Peyer's patch (tissue), 4 donors: ENCODE measurements at places on chromosomes 1 and 21. TPM values are rescaled to one million over a fixed set of nuclear protein-coding genes. Genes with fewer than 3 reads are reported as not detected.
A peak's percentile ranks its signal among the peaks of the same experiment; 100 is the strongest.

DNA sequence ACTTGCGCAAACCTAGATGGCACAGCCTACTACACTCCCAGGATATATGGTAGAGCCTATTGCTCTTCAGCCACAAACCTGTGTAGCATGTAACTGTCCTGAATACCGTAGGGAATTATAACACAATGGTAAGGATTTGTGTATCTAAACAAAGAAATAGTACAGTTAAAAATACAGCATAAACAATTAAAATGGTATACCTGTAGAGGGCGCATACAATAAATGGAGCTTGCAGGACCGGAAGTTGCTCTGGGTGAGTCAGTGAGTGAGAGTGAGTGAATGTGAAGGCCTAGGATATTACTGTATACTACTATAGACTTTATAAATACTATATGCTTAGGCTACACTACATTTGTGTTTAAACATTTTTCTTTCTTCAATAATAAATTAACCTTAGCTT, 99.3 kb downstream of the PLD5 start:
- no peak overlapping the region for H3K27ac ChIP-seq
- H3K4me1 ChIP-seq: no peaks in the 10 kb centered on the region
- H3K4me3 ChIP-seq: no peak overlapping the region
- no peak for DNase-seq

Gene CYP2J2
- 243 TPM for total RNA-seq

Gene CTTNBP2NL
- total RNA-seq: 64.3 TPM

- no peaks in the 10 kb centered on the region for H3K36me3 ChIP-seq
- no peak for DNase-seq
- H3K27ac ChIP-seq: no peak overlapping the region
- H3K4me1 ChIP-seq: no peaks in the 10 kb centered on the region
- H3K4me3 ChIP-seq: no peak overlapping the region
Observed at GRCh38 chr1:113046569-113046968, 26.4 kb upstream of the LRIG2 start.

DNA sequence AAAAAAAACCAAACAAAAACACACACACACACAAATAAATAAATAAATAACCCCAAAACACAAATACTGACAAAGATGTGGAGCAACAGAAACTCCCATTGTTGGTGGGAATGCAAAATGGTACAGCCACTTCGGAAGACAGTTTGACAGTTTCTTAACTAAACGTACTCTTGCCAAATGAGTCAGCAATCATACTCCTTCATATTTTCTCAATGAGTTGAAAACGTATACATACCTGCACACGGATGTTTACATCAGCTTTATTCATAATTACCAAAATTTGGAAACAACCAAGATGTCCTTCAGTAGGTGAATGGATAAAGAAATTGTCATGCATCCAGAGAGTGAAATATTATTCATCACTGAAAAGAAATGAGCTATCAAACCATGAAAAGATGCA, 23.5 kb downstream of the ASAP3 start:
- no peak for DNase-seq
- no peaks in the 10 kb centered on the region for H3K27me3 ChIP-seq
- no peaks in the 10 kb centered on the region for H3K4me1 ChIP-seq
- H3K36me3 ChIP-seq: no peaks in the 10 kb centered on the region
- no peak overlapping the region for H3K4me3 ChIP-seq

GRCh38 chr21:45533846-45534635, 8.2 kb downstream of the SLC19A1 start:
- H3K27ac ChIP-seq: peak overlapping the region; percentile 55
- peaks cover 27% of the 10 kb centered on the region for H3K4me1 ChIP-seq
- no peak overlapping the region for H3K4me3 ChIP-seq

Gene BCL2L15
- total RNA-seq: 105 TPM

Gene PADI3
- total RNA-seq: not detected

DNA sequence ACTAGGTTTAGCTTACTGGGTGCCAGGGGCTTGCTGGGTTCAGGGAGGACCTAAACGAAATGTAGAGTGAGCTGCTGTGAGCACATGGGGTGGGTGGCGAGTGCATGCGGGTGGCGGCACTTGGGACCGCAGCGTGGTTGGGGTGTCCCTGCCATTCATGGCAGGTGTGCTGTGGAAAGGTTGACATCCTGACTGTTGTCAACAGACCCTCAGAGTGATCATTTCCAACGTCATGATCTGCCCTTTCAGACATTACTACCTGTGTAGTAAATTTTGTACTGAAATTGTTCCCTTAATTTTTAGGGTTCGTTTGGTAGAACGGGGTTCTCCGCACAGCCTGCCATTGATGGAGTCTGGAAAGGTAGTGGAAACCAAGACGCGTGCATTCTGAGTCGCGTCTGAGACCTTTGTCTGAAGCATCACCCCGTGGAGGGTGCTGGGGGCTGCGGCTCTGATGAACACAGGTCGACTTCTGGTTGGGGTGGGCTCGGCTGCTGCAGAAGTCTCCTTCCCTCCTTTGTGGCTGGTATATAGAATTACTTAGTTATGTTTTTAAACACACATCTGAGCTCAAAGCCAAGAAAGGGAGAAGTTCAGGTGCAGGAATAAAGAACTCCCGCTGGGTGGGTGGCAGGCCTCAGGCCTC, 43.3 kb downstream of the S100B start:
- no peaks in the 10 kb centered on the region for H3K27me3 ChIP-seq
- H3K4me3 ChIP-seq: no peak overlapping the region
- DNase-seq: no peak
- no peak overlapping the region for H3K27ac ChIP-seq
- peaks cover 91% of the 10 kb centered on the region for H3K36me3 ChIP-seq
- no peaks in the 10 kb centered on the region for H3K4me1 ChIP-seq

- H3K4me3 ChIP-seq: no peak overlapping the region
- H3K4me1 ChIP-seq: no peaks in the 10 kb centered on the region
- H3K27ac ChIP-seq: no peak overlapping the region
- H3K36me3 ChIP-seq: no peaks in the 10 kb centered on the region
Observed at GRCh38 chr1:55716151-55716550, 501.0 kb upstream of the USP24 start.

DNA sequence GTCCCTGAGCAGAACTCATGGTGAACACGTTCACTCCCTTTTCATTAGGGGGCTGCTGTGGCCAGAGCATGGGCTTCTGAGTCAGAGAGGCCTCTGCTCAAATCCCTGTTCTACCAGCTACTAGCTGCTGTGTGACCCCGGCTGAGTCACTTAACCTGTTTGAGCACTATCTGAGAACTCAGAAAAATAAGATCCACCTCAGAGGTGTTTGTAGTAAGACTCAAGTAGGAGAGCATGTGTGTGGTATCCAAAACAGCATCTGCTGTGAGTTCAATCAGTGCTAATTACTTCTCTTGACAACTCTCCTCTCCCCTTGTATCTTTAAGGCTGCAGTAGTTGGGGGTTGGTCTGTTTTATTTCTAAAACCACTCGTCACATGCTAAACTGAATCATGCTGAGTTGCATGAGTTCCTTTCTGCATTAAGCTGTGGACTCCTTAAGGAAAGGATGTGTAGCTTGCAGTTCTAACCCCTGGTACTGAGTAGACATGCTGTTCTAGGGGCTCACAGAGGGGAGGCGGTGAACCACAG, 39.7 kb upstream of the JUN start:
- H3K27ac ChIP-seq: no peak overlapping the region
- H3K4me1 ChIP-seq: peaks cover 5% of the 10 kb centered on the region
- DNase-seq: no peak
- H3K27me3 ChIP-seq: no peaks in the 10 kb centered on the region
- no peaks in the 10 kb centered on the region for H3K36me3 ChIP-seq

DNA sequence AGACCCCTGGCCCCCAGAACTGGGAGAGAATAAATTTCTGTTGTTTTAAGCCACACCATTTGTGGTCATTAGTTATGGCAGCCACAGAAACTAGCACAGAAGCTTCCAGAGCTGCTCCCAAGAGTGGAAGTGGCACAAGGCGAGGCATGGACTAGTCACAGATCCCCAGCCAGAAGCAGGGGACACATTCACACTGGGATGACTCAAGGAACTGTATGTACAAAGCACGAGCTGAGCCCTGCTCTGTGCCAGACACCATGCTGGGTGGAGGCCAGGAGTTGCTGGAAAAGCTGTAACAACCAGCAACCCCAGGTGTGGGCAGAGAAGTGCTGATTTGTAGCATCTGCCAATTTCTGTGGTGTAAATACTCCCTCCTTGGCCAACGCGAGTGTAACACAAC, 55.6 kb downstream of the TCP10L start:
- no peak for DNase-seq
- H3K4me1 ChIP-seq: no peaks in the 10 kb centered on the region
- H3K4me3 ChIP-seq: no peak overlapping the region
- no peaks in the 10 kb centered on the region for H3K27me3 ChIP-seq
